ENCODE measurements at places on chromosomes 12 and 14.

DNA sequence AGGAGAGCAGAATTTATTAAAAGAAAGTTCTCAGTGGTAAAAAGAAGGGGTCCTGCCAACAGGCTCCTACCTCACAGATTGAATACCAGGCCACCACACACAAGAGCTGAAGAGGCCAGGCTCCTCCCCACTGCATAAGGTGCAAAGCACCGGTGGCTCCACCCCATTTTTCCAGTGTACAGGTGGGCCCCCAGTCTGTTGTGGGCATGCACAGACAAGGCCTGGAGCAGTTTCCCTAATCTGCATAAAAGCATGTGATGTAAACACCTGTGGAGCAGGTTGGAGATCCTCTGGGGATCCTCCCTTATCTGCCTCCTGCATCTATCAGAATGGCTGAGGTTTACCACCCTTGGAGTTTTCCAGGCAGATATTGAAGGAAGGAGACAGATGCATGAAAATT is 45.7 kb upstream of the PDZRN4 start:
- no peak for DNase-seq

DNA sequence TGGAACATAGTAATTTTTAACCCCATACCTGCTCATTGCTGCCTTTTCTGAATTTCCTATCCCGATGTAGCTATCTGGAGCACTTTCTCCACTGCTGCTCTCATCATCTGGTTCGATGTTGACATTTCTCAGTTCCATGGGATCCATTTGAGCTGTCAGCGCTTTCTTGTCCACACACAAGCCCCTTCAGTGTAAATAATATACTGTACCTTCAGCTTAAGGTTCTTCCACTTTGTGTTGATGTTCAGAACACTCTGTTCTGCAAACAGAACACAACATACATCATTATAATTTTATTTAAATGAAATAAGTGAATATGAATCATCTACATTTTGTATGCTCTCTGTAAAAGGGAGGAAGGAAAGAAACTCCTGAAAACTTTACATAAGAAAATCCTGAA is 32.9 kb downstream of the SLC38A4 start:
- no peak for DNase-seq

- DNase-seq: no peak
Observed at GRCh38 chr12:42762395-42762925, 172.9 kb upstream of the PRICKLE1 start.

DNA sequence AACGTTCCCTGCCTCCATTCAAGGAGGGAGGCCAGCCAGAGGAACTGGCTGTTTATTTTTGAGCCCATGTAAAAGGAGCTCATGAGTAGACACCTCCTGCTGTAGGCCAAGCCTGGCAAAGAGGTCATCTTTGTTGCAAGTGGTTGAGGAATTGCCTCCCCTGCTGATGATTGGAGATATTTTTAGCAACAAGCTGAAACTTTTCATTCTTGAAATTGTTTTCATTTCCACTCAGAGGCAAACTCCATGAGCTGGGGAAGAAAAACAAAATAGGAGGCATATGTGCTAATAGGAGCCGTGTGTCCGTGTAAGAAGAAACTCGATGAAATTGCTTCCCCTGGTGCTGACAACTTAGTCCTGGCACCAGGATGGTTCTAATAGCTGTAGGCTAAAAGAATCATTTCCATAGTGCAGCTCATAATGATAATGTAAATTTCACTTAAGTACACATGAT is 440.1 kb upstream of the FAR2 start:
- no peak for DNase-seq

- DNase-seq: no peak
Observed at GRCh38 chr12:2498964-2499500, 295.7 kb upstream of the FKBP4 start.

- DNase-seq: no peak
Observed at GRCh38 chr12:93087840-93088610, 158.9 kb upstream of the EEA1 start.

- DNase-seq: no peak
Observed at GRCh38 chr12:106433055-106433454, 75.5 kb downstream of the POLR3B start.

- no peak for DNase-seq
Observed at GRCh38 chr12:12123036-12123604, 52.4 kb downstream of the BCL2L14 start.

GRCh38 chr12:25781232-25781631 is 177.2 kb upstream of the RASSF8 start:
- no peak for DNase-seq

DNA sequence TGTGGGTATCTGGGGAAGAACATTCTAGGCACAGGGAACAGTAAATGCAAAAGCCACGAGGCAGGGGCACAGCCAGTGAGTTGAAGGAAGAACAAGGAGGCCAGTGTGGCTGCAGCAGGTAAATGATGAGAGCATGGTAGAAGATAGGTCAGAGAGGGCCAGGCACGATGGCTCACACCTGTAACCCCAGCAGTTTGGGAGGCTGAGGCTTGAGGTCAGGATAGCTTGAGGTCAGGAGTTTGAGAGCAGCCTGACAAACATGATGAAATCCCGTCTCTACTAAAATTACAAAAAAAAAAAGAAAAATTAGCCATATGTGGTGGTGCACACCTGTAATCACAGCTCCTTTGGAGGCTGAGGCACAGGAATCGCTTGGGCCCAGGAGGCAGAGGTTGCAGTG is 86.7 kb upstream of the ESRRB start:
- DNase-seq: no peak

GRCh38 chr12:49609059-49609874 is 3.8 kb upstream of the FAM186B start:
- no peak for DNase-seq

DNA sequence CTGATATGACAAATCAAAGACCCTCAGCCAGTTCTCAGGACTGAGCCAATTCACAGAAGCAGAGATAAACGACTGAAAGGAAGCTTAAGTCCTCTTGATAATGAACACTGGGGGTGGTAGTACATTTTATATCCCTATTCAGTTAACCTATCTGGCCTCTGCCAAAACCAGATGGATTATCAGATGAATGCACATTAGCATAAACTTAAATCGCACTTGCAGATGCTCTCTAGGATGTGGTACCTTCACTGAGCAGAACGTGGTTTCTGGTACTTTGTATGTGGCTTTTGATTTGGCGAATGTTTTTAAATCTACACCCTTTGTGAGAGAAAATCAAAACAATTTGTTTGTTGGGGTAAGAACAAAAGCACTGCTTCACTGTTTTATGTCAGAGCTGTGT is 21.1 kb upstream of the TAS2R14 start:
- no peak for DNase-seq

- DNase-seq: no peak
Observed at GRCh38 chr12:111444314-111444924, 38.7 kb downstream of the SH2B3 start.

GRCh38 chr14:103685276-103686211 is 29.7 kb downstream of the XRCC3 start:
- no peak for DNase-seq

DNA sequence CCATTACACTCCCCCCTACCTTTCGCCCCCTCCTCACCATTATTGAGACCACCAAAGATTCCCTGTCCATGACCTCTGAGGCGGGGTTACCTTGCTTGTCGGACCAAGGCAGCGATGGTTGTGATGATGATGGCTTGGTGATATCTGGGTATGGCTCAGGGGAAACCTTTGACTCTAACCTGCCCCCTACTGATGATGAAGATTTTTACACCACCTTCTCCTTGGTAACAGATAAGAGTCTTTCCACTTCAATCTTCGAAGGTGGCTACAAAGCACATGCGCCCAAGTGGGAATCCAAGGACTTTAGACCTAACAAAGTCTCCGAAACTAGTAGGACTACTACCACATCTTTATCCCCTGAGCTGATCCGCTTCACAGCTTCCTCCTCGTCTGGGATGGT is 350.2 kb downstream of the DIO2 start:
- no peak for DNase-seq

GRCh38 chr12:54596526-54596946 is 8.1 kb upstream of the PPP1R1A start:
- peak; percentile 62 for DNase-seq

- no peak for DNase-seq
Observed at GRCh38 chr14:75280291-75280830, 1.7 kb downstream of the FOS start.

DNA sequence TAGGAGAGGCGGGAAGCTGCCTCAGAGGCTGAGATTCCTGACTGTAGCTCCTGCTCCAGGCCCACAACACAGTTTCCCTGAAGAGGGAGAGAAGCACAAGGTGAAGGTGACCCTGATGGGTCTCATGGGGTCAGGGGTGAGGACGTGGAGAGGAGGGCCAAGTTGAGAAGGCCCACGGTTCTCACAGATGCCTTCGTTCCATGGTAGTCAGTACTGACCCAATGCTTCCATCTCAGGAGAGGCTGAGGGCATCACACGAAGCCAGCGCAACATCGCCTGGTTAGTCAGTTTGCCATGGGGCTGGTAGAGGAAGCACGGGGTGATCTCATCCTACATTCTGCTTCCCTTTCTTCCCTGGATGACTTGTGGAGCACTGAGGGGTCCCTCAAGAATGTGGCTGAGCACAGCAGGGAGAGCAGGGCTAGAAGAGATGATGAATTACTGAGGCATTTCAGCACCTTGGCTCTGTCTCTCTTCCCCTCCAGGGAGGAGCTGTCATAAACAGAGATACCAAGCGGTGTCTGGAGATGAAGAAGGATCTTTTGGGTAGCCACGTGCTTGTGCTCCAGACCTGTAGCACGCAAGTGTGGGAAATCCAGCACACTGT is 51.9 kb downstream of the GALNT8 start:
- DNase-seq: no peak

- DNase-seq: no peak
Observed at GRCh38 chr12:104890476-104891096, 67.5 kb downstream of the SLC41A2 start.

- no peak for DNase-seq
Observed at GRCh38 chr14:49679271-49679670, 8.7 kb downstream of the POLE2 start.

- DNase-seq: no peak
Observed at GRCh38 chr14:83764656-83765599, 1765.0 kb upstream of the FLRT2 start.

DNA sequence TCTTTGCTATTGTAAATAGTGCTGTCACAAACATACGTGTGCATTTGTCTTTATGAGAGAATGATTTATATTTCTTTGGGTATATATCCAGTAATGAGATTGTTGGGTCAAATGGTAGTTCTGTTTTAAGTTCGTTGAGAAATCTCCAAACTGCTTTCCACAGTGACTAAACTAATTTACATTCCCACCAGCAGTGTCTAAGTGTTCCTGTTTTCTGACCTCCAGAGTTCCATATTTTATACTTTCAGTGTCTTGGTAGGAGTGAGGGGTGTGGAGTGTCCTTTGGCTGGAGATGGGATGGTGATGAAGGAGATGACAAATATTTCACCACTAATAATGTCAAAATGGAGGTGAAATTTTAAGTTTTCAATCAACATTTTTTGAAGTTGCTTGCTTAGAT is 86.4 kb downstream of the DACT1 start:
- DNase-seq: no peak

GRCh38 chr12:116246490-116247179 is 30.9 kb downstream of the MED13L start:
- DNase-seq: no peak

DNA sequence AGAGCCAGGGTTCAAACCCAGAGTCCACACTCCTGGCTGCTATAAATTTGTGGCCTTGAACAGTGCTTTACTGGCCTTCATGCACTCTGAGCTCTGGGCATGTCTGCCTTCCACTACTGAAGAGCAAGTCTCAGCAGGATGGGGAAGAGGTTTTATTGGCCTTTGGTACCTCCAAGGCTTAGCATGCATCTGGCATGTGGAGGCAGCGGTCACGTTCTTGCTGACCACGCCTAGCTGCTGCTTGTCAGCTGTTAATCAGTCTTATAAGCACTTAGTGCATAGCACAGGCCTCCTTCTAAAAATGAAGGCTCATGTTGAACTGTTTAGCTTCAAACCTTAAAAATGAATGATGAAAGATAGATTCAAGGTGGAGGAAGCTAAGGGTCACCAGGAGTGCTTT is 177.5 kb downstream of the PELI2 start:
- no peak for DNase-seq

DNA sequence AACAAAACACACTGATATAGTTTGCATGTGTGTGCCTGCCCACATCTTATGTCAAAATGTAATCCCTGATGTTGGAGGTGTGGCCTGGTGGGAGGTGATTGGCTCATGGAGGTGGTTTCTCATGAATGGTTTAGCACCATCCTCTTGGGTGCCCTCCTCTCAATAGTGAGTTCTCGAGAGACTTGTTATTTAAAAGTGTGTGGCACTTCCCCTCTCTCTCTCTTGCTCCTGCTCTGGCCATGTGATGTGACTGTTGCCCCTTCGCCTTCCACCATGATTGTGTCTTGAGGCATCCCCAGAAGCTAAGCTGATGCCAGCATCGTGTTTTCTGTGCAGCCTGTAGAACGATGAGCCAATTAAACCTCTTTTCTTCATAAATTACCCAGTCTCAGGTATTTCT is 454.1 kb upstream of the DCN start:
- no peak for DNase-seq

DNA sequence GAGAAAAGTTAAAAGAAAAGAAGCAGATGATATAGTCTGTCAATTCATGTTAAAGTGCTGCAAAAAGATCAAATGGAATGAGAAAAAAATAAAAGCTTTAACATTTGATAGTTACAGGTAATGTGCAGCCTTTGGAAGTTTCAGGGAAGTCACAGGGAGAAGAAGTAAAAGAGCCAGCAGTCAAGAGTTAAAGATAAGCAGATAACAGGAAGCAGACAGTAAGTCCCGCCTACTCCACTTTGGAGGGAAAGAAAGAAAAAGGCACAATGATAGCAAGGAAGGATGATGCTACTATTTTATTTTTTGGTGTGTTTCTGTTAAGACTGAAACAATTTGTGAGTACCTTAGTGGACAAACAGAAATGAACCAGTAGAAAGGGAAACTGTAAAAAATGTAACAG is 111.1 kb upstream of the KRR1 start:
- no peak for DNase-seq

- no peak for DNase-seq
Observed at GRCh38 chr12:94152292-94153078, 4.1 kb downstream of the PLXNC1 start.

GRCh38 chr12:31263661-31264060 is 62.3 kb downstream of the SINHCAF start:
- no peak for DNase-seq

DNA sequence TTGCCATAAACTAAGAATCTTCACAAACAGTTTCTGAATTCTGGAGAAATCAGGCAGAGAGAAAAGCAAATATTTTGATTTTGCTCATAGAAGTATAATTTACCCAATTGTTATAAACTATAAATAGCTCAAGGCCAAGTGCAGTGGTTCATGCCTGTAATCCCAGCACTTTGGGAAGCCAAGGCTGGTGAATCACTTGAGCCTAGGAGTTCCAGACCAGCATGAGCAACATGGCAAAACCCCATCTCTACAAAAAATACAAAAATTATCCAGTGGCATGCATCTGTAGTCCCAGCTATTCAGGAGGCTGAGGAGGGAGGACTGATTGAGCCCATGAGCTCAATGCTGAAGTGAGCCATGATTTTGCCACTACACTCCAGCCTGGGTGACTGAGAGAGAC is 19.6 kb upstream of the MMP19 start:
- no peak for DNase-seq
